Stimulated activated CD8-positive, alpha-beta memory T cell treated with anti-CD3 and anti-CD28 coated beads, Interleukin-4, amount 100 ng/mL, for 48 hours (primary cell): ENCODE measurements at places on chromosomes 12 and 14.

DNA sequence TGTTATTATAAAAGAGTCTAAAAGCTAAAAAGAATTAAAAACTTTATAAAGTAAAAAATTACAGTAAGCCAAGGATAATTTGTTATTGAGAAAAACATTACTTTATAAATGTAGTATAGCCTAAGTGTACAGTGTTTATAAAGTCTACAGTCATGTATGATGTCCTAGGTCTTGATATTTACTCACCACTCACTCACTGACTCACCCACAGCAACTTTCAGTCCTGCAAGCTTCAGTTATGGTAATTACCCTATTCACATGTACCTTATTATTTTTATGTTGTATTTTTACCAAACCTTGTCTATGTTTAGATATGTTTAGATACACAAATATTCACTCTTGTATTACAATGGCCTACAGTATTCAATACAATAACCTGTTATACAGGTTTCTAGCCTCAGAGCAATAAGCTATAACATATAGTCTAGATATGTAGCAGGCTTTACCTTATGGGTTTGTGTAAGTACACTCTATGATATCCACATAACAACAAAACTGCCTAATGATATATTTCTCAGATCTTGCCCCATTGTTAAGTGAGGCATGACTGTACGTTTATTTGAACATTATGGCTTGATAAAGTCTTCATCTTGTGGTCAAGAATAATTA is 113.7 kb upstream of the KITLG start:
- no peak for DNase-seq

- no peak for DNase-seq
Measured at GRCh38 chr12:24860546-24860945, 88.4 kb downstream of the BCAT1 start.

GRCh38 chr14:105099778-105100177 is 34.5 kb upstream of the GPR132 start:
- no peak for DNase-seq

DNA sequence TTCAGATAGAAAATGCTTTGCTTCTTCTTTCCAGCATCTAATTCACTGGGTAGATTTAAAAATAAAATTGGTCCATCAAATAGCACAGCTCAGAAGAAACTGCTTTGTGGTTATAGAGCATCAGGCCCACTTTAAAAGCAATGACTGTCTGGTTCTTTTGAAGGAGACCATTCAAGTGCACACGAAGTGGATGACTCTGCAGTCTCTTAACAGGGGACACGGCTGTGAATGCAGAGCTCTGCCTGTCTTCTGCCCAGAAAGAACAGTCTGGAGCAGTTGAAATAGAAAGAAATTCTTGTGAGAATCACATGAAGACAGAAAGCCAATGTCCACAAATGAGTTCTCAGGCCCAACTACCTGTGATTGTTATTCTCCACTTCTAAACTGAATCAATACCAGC is 138.7 kb upstream of the PLEKHA5 start:
- no peak for DNase-seq

DNA sequence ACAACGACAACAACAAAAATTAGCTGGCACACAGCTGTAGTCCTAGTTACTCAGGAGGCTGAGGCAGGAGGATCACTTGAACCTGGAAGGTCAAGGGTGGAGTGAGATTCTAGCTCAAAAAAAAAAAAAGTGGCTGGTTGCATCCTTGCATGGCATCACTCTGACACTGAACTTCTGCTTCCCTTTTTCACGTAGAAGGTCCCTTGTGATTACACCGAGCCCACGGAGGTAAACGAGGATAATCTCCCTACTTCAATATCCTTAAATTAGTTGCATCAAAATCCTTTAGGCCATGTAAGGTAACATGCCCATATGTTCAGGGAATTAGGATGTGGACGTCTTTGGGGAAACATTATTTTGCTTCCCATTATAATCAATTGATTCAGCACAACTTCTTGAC is 4.0 kb upstream of the PPP4R4 start:
- no peak for DNase-seq

DNA sequence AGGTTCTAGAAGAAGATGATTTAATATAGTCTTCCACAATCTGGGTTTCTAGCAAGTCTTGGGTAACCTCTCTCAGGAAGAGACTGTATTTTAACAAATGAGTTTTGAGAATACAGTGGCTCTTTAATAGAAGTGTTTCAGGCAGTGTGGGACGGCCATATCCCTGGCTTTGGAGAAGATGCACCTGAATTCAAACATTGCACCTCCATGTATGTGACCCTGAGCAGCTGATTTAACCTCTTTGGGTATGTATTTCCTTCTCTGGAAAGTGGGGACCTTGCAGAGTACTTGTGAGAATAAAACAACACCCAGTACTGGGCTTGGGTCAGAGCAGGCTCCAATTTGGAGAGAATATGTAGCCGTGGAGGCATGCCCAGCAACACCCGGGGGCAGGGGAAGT is 15.8 kb upstream of the VRK1 start:
- no peak for DNase-seq

- DNase-seq = no peak
Measured at GRCh38 chr12:1173781-1174617, 183.0 kb downstream of the ERC1 start.

DNA sequence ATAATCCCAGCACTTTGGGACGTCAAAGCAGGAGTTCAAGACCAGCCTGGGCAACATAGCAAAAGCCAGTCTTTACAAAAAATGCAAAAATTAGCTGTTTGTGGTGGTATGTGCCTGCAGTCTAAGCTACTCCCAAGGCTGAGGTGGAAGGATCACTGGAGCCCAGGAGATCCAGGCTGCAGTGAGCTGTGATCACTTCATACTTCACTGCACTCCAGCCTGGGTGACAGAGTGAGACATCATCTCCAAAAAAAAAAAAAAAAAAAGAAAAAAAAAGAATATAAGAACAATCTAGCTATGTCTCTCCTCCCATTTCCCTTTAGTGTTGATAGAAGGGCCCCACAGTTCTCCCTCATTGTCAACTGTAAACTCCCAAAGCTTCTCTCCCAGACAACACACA is 3.5 kb upstream of the BCAT1 start:
- DNase-seq = no peak

- DNase-seq = no peak
Measured at GRCh38 chr12:88036353-88036965, 7.3 kb upstream of the C12orf50 start.
